Immature natural killer cell (primary cell): ENCODE measurements at places on chromosomes 11 and 22. TPM values are rescaled to one million over a fixed set of nuclear protein-coding genes. Genes with fewer than 3 reads are reported as not detected.

CCDC188 gene
- 0.66 TPM for polyA plus RNA-seq

TEX12 gene
- polyA plus RNA-seq, result 0.78 TPM

MRTFA gene
- polyA plus RNA-seq, result 5.0 TPM

CCND1 gene
- 0.85 TPM for polyA plus RNA-seq

MIOX gene
- polyA plus RNA-seq, result not detected

DNA sequence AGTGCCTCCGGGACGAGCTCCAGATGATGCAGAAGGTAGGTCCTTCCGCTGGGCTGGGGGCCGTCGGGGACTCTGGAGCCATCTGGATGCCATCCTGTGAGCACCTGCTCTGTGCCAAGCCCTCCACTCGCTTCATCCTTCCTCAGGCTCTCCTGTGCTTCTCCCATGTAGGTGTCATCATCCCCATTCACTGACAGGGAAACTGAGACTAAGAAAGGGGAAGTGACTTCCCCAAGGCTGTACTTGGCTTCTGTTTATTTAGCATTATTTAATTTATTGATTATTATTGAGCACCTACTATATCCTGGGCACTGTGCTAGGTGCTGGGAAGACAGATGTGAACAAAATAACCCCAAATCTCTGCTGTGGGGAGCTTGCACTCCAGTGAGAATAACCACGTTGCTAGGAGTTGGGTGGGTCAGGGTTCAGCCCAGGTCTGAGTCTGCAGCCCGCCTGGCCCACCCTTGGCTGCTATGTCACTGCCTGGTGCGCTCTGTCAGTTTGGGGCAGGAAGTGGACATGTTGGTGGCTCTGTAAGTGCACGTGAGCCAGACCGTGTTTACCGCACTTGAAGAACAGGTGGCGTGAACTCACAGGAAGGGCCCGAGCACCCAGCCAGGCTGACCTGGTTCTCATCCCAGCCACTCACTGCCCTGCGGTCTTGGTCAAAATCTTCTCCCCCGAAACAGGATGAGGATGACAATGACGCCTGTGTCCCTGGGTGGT lies 35.9 kb upstream of the GCAT start:
- H3K36me3 ChIP-seq, result no peaks in the 10 kb centered on the region
- peak; percentile 38 for DNase-seq
- peaks cover 2% of the 10 kb centered on the region for H3K27me3 ChIP-seq
- no peak overlapping the region for H3K27ac ChIP-seq
- no peak overlapping the region for H3K4me3 ChIP-seq

- peaks cover 4% of the 10 kb centered on the region for H3K27me3 ChIP-seq
- no peaks in the 10 kb centered on the region for H3K36me3 ChIP-seq
- DNase-seq, result no peak
- no peak overlapping the region for H3K27ac ChIP-seq
- no peak overlapping the region for H3K4me3 ChIP-seq
Observed at GRCh38 chr11:9022961-9023680, 19.3 kb upstream of the NRIP3 start.

- H3K4me1 ChIP-seq, result peaks cover 56% of the 10 kb centered on the region
- no peak for DNase-seq
- peaks cover 11% of the 10 kb centered on the region for H3K27me3 ChIP-seq
- H3K4me3 ChIP-seq, result peak within 1 kb of the TSS; percentile 96
Observed at GRCh38 chr11:62707277-62707861, at the start of the genes BSCL2 and GNG3. Gene BSCL2 (minus strand): TSS chr11:62707424. CDS start chr11:62707195, 229 bp downstream. Gene GNG3 (plus strand): TSS chr11:62707676. CDS start chr11:62708296, 620 bp downstream.

GRCh38 chr11:12174477-12175143 lies 64.2 kb downstream of the MICAL2 start:
- H3K27me3 ChIP-seq, result no peaks in the 10 kb centered on the region
- no peaks in the 10 kb centered on the region for H3K36me3 ChIP-seq
- H3K4me1 ChIP-seq, result peaks cover 22% of the 10 kb centered on the region
- no peak for DNase-seq

GRCh38 chr11:112050721-112051120 lies 23.1 kb downstream of the PIH1D2 start:
- no peak overlapping the region for H3K27ac ChIP-seq
- H3K36me3 ChIP-seq, result peaks cover 29% of the 10 kb centered on the region
- no peaks in the 10 kb centered on the region for H3K27me3 ChIP-seq
- no peaks in the 10 kb centered on the region for H3K4me1 ChIP-seq
- H3K4me3 ChIP-seq, result no peak overlapping the region

GRCh38 chr22:42648368-42649245 lies 585 bp downstream of the CYB5R3 start:
- DNase-seq, result peak; percentile 67
- H3K27me3 ChIP-seq, result peaks cover 20% of the 10 kb centered on the region
- peaks cover 39% of the 10 kb centered on the region for H3K4me1 ChIP-seq
- peak overlapping the region; percentile 100 for H3K4me3 ChIP-seq
- H3K36me3 ChIP-seq, result no peaks in the 10 kb centered on the region
- H3K27ac ChIP-seq, result peak overlapping the region; percentile 100

DNA sequence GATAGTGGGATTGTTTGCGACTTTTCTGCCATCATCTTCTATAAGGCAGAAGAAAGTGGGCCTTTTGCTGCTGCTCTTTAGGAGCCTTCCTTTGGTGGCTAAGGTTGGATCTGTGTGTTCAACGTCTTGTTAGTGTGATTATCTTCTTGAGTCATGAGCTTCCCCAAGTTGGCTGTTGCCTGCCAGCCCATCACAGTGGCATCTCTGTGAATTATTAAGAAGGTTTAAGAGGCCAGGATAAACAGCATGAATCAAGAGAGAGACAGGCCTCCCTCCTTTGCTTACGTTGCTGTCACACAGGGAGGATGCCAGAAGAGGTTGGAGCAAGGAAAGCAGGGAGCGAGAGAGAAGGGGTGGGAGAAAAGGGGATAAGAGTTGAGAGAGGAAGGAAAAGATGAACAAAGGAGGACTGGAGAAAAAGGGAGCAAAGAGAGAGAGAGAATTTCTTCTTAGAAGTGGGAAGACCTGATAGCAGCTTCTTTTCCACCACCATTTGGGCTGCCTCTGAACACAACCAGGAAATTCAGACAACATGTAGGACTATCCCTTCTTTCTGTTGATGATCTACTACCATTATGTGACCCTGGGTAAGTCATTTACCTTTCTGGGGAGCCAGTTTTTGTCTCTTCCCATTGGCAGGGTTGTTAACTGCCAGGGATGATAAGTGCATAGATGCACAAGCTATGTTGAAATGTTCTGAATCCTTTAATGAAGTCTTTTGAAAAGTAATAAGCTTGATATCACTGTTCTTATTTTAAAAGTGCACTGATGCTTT lies 126.5 kb downstream of the NAV2 start:
- H3K27ac ChIP-seq, result no peak overlapping the region
- H3K4me3 ChIP-seq, result no peak overlapping the region

DNA sequence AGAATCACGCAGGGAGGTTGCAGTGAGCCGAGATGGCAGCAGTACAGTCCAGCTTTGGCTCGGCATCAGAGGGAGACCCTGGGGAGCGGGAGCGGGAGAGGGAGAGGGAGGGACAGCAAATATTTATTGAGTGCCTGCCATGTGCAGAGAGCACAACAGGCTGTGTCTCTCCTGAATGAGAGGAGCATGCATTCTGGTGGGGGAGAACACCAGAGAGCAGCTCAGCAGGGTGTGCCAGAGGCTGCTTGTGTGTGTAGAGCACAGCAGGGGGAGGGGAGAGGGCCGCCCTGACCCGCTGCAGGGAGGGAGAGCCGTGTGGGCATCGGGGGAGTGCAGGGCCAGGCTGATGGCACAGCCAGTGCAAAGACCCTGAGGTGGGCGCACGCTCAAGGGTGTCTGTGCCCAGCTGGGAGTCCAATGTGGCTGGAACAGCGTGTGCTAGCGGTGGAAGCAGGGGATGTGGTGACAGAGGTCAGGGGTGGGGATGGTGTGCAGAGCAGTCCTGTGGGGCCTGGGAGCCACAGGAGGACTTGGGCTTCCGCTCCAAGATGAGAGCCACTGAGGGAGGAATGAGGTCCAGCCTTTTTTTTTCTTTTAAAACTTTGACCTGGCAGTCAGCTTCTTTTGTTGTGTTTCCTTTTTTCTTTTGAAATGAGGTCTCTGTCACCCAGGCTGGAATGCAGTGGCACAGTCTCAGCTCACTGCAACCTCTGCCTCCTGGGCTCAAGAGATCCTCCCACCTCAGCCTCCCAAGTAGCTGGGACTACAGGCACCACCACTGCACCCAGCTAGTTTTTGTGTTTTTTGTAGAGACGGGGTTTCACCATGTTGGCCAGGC lies 12.0 kb downstream of the PPIL2 start:
- H3K4me3 ChIP-seq, result peak overlapping the region; percentile 71
- H3K27ac ChIP-seq, result peak overlapping the region; percentile 75
- H3K4me1 ChIP-seq, result peaks cover 36% of the 10 kb centered on the region
- peaks cover 19% of the 10 kb centered on the region for H3K27me3 ChIP-seq
- peak; percentile 38 for DNase-seq

DNA sequence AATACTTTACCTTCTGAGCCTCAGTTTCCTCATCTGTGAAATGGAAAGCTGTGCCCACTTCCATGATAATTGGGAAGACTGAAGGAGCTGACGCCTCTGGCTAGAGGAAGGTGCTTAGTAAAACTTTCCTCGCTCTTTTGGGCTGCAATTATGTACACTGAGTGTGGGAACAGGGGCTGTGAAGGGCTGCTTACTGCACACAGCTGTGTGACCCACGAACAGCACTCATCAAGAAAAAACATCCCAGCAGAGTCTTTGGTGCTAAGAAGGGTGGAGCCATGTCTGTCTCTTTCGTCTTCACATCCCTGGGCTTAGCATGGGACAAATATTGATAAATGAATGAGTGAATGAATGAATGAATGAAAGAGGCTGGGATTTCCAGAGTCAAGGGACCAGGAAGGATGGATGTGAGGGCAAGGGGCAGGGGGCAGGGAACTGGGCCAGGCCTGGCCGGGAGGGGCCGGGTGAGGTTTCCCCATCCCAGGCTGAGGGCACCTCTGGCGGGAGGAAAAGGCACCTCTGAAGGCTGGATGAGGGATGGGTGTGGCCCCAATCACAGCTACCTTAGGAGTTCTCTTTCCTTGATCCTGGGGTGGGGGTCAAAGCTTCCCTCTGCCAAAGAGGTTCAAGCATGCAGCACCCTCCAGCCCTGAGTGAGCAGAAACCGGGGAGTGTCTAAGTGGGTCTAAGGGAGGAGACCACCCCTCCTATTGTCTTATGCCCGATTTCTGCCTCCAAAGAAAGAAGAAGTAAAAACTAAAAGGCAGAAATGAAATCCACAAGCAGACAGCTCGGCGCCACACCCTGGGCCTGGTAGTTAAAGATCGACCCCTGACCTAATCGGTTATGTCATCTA lies 9.2 kb upstream of the CD5 start:
- no peak overlapping the region for H3K4me3 ChIP-seq
- H3K4me1 ChIP-seq, result peaks cover 10% of the 10 kb centered on the region
- peak overlapping the region; percentile 20 for H3K27ac ChIP-seq

DNA sequence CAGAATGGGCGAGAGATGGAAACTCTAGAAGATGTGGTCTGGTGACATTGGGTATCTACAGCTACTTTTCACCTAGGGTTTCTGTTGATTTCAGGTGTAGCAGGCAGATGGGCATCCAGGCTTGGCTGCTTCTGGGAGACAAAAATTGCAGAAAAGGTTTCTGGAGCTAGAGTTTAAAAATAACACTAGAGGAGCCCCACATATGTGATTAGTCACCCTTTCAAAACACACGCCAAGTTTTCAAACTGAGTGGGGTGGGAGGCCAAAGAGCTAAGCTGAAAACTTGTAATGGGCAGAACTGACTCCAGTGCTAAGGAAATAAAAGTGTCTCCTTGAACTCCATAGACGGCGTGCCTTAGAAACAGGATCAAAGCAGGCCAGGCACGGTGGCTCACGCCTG lies 80.8 kb downstream of the GRK3 start:
- no peak for DNase-seq
- H3K4me1 ChIP-seq, result no peaks in the 10 kb centered on the region
- H3K27ac ChIP-seq, result no peak overlapping the region
- no peaks in the 10 kb centered on the region for H3K36me3 ChIP-seq

GRCh38 chr11:131064373-131064991 lies 148.2 kb upstream of the SNX19 start:
- H3K4me3 ChIP-seq, result no peak overlapping the region
- DNase-seq, result no peak
- H3K36me3 ChIP-seq, result no peaks in the 10 kb centered on the region
- H3K27ac ChIP-seq, result no peak overlapping the region
- H3K27me3 ChIP-seq, result peaks cover 1% of the 10 kb centered on the region

GRCh38 chr22:22714600-22715335 lies 70.4 kb downstream of the GGTLC2 start:
- H3K27me3 ChIP-seq, result peaks cover 6% of the 10 kb centered on the region
- no peak overlapping the region for H3K4me3 ChIP-seq
- no peak for DNase-seq

GRCh38 chr11:19751055-19751454 lies 38.4 kb downstream of the NAV2 start:
- H3K4me3 ChIP-seq, result no peak overlapping the region
- H3K27ac ChIP-seq, result no peak overlapping the region
- H3K4me1 ChIP-seq, result no peaks in the 10 kb centered on the region
- H3K27me3 ChIP-seq, result peaks cover 5% of the 10 kb centered on the region
- H3K36me3 ChIP-seq, result no peaks in the 10 kb centered on the region
- no peak for DNase-seq

DNA sequence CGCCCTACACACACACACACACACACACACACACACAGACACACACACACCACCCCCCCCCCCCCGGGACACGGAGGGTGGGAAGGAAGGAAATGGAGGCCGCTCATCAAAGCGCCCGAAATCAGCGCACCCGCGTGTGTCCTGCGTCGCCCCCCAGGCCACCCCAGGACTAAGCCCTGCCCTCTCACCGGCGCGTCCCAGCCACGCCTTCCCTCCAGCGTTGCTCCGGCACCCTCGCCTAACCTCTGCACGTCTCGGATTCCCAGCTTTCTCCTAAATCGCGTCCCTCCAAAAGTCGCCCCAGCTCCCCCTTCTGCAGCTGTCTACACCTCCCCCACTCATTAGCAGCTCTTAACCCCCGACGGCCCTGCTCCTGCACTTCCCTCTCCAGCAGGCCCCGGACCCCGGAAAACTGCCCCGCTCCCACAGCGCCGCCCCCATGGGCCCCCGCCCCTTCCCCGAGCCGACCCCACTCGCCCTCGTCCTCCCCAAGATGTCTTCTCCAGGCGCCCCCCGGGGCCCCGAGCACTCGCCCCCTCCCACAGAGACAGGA lies 557 bp downstream of the PACSIN2 start:
- H3K4me1 ChIP-seq, result peaks cover 22% of the 10 kb centered on the region
- H3K36me3 ChIP-seq, result no peaks in the 10 kb centered on the region
- H3K27me3 ChIP-seq, result peaks cover 15% of the 10 kb centered on the region
- peak overlapping the region; percentile 95 for H3K4me3 ChIP-seq

DNA sequence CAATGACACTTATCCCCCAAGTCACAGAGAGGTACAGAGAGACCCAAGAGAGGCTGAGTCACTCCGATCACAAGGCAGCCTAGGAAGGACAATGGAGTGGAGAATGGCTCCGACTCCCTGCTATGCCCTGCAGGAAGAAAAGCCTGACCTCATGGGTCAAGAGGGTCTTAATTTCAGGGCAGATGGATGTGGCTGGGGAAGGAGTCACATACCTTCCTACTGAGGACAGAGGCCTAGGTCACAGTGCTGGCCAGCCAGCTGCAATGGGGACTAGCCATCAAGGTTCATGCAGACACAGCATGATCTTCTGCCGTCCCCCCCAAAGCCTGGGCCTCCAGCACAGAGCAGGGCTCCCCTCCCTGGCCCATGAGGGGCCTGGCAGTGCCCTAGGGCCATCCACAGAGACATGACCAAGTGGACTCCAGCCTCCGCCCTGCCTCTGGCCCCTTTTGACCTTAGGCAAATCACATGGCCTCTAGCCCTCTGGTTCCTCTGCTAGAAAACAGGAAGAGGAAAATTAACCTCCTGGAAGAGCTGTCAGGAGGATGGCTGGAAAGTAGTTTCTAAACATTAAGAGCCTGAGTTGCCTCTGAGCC lies 1.8 kb downstream of the ARRB1 start:
- no peak for DNase-seq

GRCh38 chr11:63761931-63762653 lies 6.5 kb downstream of the ZFTA start:
- no peaks in the 10 kb centered on the region for H3K27me3 ChIP-seq
- H3K27ac ChIP-seq, result no peak overlapping the region
- no peak overlapping the region for H3K4me3 ChIP-seq
- peaks cover 12% of the 10 kb centered on the region for H3K36me3 ChIP-seq
- peaks cover under 1% of the 10 kb centered on the region for H3K4me1 ChIP-seq
- no peak for DNase-seq
